ENCODE measurements at places on chromosomes 5 and 9.

- no peak for DNase-seq
Measured at GRCh38 chr9:115127191-115127817, 9.3 kb upstream of the TNC start.

DNA sequence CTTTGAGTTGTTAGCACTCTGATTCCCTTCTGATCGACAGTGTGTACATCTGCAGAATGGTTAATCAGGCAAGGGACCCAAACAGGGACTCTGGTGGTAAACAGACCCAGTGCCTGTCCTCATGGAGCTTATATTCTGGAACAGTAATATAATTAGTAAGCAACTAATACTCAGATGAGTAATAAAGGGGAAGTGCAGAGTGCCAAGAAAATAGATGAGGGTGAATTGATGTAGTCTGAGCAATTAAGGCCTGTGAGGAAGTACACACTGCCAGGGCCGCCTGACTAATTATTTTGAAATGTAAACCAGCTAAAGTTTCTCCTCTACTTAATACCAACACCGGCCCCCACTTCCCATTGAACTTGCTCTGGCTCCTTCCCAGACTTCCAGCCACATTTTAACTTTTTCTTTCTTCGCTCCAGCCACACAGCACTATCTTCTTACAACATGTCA is 4.2 kb downstream of the DHX29 start:
- DNase-seq: no peak

DNA sequence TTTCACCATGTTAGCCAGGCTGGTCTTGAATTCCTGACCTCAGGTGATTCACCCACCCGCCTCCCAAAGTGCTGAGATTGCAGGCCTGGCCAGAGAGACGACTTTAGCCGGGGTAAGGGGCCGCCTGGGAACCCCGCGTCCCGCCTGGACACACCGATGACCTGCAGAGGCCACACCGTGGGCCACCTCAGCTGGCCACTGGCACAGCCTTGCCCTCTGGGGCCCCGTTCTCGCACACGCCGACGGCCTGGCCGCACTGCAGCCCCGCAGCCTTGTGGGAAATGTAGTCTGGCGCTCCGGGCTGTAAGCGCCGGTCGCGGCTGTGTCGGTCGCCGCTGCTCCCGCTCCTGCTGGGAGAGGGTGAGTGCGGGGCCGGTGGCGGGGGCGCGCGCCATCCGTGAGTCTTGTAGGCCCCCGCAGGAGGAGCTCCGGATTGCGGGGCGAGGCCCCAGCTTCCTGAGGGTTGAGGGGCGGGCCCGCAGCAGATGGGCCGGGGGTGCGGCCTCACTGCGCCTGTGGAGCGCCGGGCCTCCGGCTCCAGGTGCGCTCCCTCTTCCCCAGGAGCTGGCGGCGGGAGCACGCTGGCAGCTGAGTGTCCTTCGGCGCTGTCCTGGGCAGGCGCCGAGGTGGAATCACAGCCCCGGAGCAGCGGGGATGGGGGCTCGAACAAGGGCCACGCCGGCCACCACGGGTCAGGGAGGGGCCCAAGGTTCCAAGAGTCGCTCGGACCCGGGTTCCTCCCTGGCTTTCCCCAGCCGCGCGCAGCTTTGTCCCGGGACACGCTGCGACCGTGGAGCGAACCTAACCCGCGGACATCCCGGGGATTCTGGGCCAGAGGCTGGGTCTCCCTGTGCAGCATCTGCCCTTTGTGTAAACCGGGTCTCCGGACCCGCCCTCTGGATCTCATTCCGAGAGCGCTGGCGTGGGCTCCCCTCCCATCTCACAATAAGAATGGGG is at the start of gene ZFP2:
Gene ZFP2 (plus strand): TSS at position 299 of the 957 bp plus-strand sequence. CDS start 35,401 bp downstream, outside the sequence.
- DNase-seq: peak; percentile 86

GRCh38 chr5:35820735-35821134 is 36.0 kb upstream of the IL7R start:
- no peak for DNase-seq

GRCh38 chr5:94993491-94993890 is 291.4 kb downstream of the MCTP1 start:
- DNase-seq: no peak

DNA sequence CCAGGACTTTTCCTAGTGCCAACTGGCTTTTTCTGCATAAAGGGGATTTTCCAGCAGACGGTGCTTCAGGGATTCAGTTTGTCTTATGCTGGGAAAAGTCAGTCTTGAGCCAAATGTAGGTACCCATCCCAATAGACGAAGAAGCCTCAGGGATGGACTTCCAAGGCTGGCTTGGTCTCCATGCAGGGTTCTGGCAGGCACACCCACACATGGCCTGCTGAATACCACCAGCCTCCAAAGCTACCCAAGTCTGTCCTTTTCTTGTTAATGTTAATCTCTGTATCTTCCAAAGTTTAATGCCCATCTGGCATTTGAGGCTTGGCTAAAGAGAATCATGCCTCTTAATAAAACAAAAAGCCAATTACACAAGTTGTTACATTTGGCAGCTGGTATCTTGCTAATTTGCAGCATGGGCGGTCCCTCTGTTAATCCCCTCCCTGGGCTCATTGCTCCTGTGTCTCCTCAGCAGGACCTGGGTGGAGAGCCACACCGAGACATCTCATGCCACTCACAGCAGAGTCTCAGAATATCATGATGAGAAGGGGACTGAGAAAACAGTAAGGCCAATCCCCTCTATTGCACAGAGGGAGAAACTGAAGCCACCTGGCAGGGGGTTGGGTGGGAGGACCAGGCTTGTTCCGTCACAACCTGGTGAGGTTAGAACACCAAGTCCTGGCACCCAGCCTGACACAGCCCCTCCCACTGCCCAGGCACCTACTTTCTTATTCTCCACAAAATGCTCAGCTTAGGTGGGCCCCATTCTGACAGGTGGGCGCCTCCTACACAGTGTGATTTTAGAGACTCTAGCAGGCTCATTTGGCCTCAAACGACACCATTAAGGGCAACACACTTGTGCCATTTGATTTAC is 243.2 kb downstream of the FSTL4 start:
- no peak for DNase-seq

DNA sequence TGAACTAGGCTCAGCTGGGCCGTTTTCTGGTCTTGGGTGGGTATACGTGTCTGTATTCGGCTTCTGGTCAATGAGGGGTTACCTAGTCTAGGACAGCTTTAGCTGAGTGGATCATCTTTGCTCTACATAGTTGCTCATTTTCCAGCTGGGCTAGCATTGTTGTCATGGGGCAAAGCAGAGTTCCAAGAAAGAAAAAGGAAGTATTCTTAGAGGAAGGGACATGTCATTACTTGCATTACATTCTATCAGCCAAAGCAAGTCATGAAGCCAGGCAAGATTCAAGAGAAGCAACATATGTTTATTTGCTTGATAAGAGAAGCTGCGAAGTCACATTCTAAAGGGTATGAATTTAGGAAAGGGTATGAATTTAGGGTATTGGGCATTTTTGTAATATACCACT is 396.5 kb downstream of the ZNF608 start:
- DNase-seq: no peak

- DNase-seq: peak; percentile 65
Measured at GRCh38 chr9:83432104-83432627, 106.0 kb downstream of the FRMD3 start.

- peak; percentile 93 for DNase-seq
Measured at GRCh38 chr5:154478224-154478565, at the start of gene HAND1. TSS of gene HAND1 (minus strand) at chr5:154478227. CDS start at chr5:154478008, 219 bp downstream.

- DNase-seq: no peak
Measured at GRCh38 chr5:45081082-45081481, 272.3 kb downstream of the MRPS30 start.

GRCh38 chr9:76027416-76027815 is 136.9 kb downstream of the PCSK5 start:
- DNase-seq: no peak

DNA sequence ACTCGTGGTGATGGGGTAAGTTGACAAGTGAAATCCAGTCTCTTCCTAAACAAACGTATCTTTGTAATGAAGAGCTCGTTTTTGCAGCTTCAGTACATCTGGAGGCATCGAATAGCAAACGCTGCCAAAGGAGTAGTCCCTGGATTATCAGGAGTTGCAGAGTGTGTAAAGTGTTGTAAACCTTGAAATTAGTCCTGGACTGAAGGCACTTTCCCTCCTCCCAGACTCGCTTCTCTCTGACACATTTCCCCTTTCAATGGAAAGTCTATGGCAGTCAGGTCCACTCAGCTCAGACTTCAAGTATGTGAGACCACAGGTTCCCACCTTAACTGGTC is 1.5 kb upstream of the PBX3 start:
- DNase-seq: no peak

GRCh38 chr9:127974001-127974768 is 6.6 kb downstream of the EEIG1 start:
- DNase-seq: peak; percentile 26

DNA sequence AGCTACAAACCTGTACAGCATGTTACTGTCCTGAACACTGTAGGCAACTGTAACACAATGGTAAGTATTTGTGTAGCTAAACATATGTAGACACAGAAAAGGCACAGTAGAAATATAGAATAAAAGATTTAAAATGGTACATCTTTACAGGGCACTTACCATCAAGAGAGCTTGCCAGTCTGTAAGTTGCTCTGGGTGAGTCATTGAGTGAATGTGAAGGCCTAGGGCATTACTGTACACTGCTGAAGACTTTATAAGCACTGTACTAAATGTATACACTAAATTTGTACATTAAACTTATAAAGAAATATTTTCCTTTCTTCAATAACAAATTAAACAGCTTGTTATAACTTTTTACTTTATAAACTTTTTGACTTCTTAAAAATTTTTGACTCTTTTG is 20.5 kb downstream of the ADRB2 start:
- no peak for DNase-seq

- no peak for DNase-seq
Measured at GRCh38 chr5:102946971-102947370, 173.0 kb downstream of the GIN1 start.

- DNase-seq: no peak
Measured at GRCh38 chr5:163366757-163367156, 70.6 kb upstream of the CCNG1 start.

GRCh38 chr9:76552751-76553455 is 93.9 kb downstream of the GCNT1 start:
- DNase-seq: no peak
